ENCODE measurements at places on chromosomes 1 and 21. TPM values are rescaled to one million over a fixed set of nuclear protein-coding genes. Genes with fewer than 3 reads are reported as not detected.

SPATA45 gene
- 0.50 TPM for polyA plus RNA-seq

CLDN19 gene
- polyA plus RNA-seq: 96.0 TPM

LRRC71 gene
- 0.35 TPM for polyA plus RNA-seq

NECTIN4 gene
- 3.5 TPM for polyA plus RNA-seq

PRKAA2 gene
- 15.3 TPM for polyA plus RNA-seq

ZFP69B gene
- 5.5 TPM for polyA plus RNA-seq

LHX4 gene
- 1.5 TPM for polyA plus RNA-seq

FCMR gene
- 2.0 TPM for polyA plus RNA-seq

GMEB1 gene
- polyA plus RNA-seq: 19.1 TPM

SLC44A3 gene
- 83.5 TPM for polyA plus RNA-seq

LRRC53 gene
- polyA plus RNA-seq: 0.07 TPM

USP1 gene
- polyA plus RNA-seq: 72.0 TPM

NCAM2 gene
- 12.6 TPM for polyA plus RNA-seq

CELA3B gene
- not detected for polyA plus RNA-seq

CD48 gene
- 2.0 TPM for polyA plus RNA-seq

HSD3B1 gene
- 0.13 TPM for polyA plus RNA-seq

SIM2 gene
- polyA plus RNA-seq: 22.3 TPM

AMY2A gene
- polyA plus RNA-seq: not detected

LGR6 gene
- polyA plus RNA-seq: 1.2 TPM

CFHR1 gene
- 0.42 TPM for polyA plus RNA-seq

C8B gene
- not detected for polyA plus RNA-seq

ESPN gene
- polyA plus RNA-seq: 12.2 TPM

LENEP gene
- not detected for polyA plus RNA-seq

KIF17 gene
- 4.9 TPM for polyA plus RNA-seq

CHIT1 gene
- 0.11 TPM for polyA plus RNA-seq

KCNQ4 gene
- polyA plus RNA-seq: 1.7 TPM

MROH9 gene
- polyA plus RNA-seq: not detected

All from right renal cortex interstitium (tissue), 3 donors.